ENCODE measurements at places on chromosomes 3 and 15.

GRCh38 chr15:62050115-62050514, 10.1 kb downstream of the VPS13C start:
- DNase-seq = no peak

DNA sequence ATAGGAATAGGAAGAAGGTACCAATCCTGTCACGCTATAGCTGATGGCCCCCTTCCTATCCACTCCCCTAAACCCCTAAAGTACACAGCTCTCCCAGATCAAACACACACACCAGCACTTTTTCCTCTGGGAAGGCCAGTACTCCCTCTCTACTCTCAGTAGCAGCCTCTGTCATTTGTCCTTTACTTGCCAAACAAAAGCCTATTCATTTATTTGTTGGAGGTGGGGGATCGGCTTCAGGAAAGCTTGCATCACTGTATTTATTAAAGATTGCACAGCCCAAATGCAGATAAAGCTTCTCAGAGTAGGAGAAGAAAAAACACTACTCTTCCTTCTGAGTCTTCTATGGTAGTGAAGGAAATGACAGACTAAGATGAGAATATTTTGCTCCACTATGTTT, 429.7 kb upstream of the RASGRP1 start:
- no peak for DNase-seq

DNA sequence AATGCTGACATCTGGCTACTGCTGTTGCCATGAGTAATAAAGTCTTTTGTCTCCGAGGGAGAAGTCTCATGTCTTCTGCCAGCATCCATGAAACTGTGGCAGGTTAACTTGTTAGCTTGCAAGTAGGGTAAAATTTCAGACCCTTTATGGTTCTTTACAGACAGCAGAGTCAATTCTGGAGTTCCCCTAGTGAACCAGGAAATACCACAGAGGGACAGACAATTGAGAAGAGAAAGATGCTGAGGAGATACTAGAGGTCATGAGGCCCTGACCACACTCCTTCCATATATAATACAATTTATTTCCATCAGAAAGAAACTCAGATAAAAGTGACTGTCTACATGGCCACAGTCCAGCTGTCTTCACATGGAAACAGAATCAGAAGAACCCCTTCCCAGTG, 38.1 kb downstream of the NMNAT3 start:
- no peak for DNase-seq

DNA sequence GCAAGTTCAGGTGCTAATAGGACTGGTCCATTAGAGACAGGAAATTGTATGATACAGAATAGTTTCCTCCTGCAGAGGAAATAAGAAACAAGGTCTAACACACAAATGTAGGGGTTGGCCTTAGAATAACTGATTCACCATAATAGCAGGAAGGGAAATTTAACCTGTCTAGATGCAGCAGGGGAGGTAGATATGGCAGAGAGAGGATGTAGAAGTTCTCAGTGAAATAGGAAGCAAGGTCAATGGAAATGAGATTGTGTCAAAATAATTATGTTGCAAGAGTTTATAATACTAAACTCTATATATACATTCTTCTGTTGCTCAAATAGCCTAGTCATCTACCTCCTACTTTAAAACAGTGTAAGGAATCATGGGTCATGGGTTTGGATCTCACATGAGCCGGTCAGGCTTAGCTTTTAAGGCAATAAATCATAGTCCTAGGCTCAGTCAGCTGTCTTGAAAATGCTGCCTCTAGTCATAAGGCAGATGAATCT, 17.0 kb downstream of the BCL2A1 start:
- no peak for DNase-seq

GRCh38 chr3:138769616-138770015, 65.1 kb downstream of the PIK3CB start:
- no peak for DNase-seq

Data from right hindlimb (tissue), 1 donor.